ENCODE measurements at places on chromosomes 12 and 14.
A peak's percentile ranks its signal among the peaks of the same experiment; 100 is the strongest.

- no peak for DNase-seq
Measured at GRCh38 chr12:62130834-62131552, 129.2 kb upstream of the USP15 start.

GRCh38 chr14:101178184-101179072 is 274.9 kb upstream of the RTL1 start:
- DNase-seq = no peak

DNA sequence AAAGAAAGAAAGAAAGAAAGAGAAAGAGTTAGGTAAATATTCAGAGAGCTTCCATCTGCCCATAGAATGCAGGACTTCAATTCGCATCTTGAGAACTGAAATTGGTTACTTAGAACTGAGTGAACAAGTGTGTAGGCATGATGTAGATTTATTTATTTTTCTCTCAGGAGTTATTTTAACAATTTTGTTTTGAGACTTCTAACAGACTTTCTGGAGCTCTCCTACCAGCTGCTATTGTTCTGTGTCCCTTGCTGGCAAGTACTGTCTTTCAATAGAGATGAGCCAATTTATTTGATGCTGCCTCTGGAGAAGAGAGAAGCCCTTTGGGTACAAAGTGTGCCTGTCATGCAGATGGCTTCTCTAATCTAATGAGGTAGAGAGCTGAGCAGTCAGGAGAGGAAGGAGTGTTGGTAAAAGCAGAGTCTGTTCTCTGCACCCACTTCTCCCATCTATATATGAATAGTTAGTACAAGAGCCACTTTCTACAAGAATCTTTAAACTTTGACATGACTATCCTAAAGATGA is 67.0 kb downstream of the SYT1 start:
- DNase-seq = no peak

GRCh38 chr14:65846196-65846868 is 433.8 kb downstream of the FUT8 start:
- no peak for DNase-seq

DNA sequence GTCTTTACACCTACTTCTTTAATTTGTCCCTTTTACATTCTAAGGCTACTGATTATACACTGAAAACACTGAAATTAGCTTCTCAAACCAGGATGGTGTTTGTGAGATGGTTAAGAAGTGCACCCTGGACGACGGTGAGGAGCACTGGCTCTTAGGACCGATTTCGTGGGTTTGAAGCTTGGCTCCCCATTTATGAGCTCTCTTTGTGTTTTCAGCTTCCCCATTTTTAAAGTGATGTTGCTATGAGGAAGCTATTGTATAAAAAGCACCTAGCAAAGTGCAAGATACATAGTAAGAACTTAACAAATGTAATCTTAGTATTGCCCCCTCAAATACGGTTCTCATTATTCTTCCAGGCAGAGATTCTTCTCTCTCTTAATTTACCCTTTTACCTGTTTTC is 4.7 kb downstream of the NFYB start:
- DNase-seq = no peak

DNA sequence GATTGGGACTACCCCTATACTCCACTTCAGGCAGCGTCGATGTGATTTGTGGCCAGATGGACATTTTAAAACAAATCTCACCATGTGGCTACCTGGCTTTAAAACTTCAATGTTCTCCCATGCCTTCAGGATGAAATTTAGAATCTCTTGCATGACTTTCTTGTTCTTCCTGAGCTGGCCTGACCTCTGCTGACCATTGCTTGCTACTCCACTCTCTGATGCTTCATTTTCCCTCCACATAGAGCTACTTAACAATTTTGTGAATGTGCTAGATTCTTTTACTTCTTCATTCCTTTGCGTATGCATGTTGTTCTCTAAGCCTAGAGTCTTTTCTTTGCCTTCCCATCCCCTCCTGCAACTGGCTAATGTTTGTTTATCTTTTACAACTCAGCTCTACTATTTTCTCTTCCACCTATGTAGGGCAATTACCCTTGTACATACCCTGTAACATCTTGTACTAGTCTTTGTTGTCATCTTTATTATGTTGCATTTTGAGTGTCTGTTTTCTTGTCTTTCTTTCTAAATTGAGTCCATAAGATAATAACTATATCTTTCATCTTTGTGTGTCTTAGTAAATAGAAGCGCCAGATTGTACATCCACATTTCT is 41.2 kb downstream of the YLPM1 start:
- DNase-seq = peak; percentile 29

DNA sequence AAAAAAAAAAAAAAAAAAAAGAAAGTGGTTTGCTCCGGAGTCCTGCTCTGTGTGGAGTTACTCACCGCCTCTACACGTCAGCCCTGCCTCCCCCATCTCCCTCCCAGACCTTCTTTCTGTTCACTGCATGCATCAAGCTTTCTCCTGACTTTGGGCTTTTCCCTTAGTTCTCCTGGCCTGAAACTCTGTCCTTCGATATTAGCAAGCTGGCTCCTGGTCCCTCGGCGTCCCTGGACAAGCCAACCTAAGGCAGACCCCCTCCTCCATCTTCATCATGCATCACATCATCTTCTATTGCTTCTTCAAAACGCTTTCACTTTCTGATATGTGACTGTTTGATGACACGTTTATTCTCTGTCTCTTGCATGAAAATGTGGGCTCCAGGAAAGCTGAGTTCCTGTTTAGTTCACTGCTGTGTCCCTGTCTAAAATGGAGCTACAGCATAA is 40.6 kb downstream of the SLC15A4 start:
- peak; percentile 57 for DNase-seq

DNA sequence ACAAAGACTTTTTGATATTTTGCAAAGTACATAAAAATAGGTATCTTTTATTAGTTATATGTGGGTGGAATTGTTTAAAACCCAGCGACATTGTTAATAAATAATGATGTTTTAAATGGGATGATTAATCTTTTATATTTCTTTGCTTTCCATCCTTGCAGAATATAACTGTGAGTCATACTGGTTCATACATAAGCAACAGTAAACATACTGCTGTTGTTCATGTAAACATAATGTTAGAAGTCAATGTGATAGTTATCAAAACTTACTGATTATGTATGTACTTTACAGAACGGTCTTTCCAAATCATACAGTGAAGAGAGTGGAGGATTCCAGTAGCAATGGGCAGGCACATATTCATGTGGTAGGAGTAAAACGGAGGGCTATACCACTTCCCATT is 119.8 kb downstream of the ARID2 start:
- DNase-seq = no peak

DNA sequence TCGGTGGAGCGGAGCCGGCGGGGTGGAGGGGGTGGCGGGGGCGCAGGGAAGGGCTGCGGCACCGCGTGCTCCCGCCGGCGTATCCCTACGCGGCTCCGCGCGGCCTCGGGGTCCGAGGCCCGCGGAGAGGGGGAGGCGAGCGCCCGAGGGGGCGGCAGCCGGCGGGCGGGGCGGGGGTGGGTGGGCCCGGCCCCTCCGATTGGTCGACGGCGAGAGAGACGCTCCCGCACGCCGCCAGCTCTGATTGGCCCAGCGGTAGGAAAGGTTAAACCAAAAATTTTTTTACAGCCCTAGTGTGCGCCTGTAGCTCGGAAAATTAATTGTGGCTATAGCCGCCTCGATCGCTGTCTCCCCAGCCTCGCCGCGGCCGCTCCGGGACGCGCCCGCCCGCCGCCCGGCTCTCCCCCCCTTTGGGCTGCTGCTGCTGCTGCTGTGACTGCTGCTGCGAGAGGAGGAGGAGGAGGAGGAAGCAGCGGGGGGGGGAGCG is at the start of gene FOXG1:
FOXG1 (plus strand) TSS at position 319 of the 487 bp plus-strand sequence. CDS start 493 bp downstream, outside the sequence.
- DNase-seq = no peak

- no peak for DNase-seq
Measured at GRCh38 chr12:114444422-114445279, 38.7 kb upstream of the TBX5 start.

GRCh38 chr12:89657066-89657465 is 51.6 kb downstream of the ATP2B1 start:
- DNase-seq = no peak

DNA sequence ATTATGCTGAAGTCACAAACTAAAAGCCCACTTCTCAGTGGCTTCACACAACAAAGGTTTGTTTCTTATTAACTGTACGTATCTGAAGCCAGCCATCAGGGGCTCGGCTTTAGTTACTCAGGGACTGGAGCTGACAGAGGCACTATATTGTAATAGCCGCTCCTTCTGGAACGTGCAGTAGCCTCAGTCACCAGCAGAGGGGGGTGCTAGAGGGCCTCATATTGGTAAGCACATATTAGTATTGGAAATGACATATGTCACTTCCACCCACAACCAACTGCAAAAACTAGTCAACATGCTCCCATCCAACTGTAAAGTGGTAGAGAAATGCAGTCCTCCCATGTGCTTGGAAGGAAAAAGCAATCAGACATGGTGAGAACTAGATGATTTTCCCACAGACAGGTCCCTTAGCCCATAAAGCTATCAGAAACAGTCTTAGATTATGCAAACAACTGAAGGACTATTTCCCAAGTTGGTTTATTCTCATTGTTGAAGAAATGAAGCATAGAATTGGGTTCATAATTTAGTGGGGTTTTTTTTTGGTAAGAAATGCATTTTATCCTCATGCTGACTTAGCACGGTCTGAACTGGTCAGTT is 183.6 kb upstream of the G2E3 start:
- peak; percentile 30 for DNase-seq

- no peak for DNase-seq
Measured at GRCh38 chr14:53375599-53375998, 222.5 kb upstream of the DDHD1 start.

GRCh38 chr12:51836827-51837173 is 11.7 kb downstream of the FIGNL2 start:
- DNase-seq = no peak

- DNase-seq = no peak
Measured at GRCh38 chr12:11457996-11458645, 62.8 kb upstream of the PRB2 start.

GRCh38 chr14:64673748-64674147 is 30.5 kb upstream of the PLEKHG3 start:
- DNase-seq = no peak

DNA sequence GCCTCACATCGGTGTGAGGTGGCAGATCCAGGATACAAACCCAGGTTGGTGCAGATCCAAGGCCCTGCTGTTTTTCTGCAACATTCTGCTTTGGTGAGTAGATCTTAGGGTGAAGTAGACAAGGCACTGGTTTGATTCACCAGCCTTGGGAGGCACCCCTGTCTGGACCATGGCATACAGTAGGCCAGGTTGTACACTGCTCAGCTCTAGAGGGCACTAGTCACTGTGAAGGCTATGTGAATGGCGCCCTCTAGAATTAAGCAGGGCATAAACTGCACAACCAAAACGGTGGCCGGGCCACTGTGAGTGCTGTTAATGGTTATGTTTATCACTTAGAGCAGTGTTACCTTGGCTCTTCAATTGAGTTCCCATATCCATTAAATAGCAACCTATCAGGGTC is 280.6 kb upstream of the PWP1 start:
- DNase-seq = peak; percentile 9

DNA sequence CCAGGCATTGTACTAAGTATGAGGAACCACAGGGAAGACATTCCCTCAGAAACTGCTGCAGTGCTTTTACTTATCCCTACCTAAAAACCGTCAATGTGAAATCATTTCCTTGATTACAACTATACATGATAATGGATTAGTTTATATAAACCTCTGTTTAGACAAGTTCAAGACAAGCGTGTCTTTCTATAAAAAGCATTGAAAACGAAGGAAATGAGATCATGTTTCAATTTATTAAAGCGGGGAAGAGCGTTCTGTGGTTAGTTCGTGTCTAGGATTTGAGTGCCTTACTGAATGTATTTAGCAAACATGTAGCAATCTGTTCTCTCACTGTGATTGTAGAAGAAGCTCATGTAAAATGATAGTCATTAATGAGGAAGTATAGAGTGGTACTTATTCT is 37.5 kb downstream of the GALC start:
- DNase-seq = no peak

GRCh38 chr14:89040080-89040459 is 215.6 kb downstream of the TTC8 start:
- no peak for DNase-seq

GRCh38 chr12:10097521-10097920 is 1.3 kb downstream of the CLEC1A start:
- DNase-seq = no peak

DNA sequence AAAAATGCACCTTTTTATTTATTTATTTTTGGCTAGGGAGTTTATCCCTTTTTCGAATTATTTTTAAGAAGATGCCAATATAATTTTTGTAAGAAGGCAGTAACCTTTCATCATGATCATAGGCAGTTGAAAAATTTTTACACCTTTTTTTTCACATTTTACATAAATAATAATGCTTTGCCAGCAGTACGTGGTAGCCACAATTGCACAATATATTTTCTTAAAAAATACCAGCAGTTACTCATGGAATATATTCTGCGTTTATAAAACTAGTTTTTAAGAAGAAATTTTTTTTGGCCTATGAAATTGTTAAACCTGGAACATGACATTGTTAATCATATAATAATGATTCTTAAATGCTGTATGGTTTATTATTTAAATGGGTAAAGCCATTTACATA is 14.9 kb upstream of the SNAPC1 start:
- no peak for DNase-seq

- DNase-seq = peak; percentile 48
Measured at GRCh38 chr14:99603471-99604277, at the start of gene CCDC85C. TSS of gene CCDC85C (minus strand) at chr14:99604207. CDS start at chr14:99603959, 248 bp downstream.

- DNase-seq = no peak
Measured at GRCh38 chr14:41607966-41608663, 1.4 kb downstream of the LRFN5 start.

DNA sequence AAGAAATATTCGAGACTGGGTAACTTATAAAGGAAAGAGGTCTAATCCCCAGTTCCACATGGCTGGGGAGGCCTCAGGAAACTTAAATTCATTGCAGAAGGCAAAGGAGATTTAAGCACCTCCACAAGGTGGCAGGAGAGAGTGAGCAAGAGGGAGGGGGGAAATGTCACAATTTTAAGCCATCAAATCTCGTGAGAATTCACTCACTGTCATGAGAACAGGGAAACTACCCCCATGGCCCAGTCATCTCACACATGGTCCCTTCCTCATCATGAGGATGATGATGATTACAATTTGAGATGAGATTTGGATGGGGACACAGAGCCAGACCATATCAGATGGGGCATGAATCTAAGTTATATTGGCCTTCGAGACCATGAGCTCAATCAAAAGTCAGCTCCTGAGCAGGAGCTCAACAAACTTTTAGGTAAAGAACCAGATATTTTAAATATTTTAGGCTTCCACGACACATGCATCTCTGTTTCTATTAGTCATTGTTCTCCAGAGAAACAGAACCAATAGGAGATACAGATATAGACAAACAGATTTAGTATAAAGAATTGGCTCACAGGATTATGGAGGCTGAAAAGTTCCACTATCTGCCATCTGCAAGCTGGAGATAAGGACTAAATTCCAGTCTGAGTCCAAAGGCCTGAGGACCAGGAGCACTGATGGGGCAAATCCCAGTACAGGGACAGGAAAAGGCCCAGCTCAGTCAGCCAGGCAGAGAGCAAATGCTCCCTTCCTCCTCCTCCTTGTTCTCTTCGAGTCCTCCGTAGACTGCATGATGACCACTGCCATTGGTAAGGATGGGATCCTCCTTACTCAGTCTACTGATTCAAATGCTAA is 24.9 kb downstream of the DGLUCY start:
- no peak for DNase-seq

Data from hepatic stellate cell (primary cell).